A549 treated with RU486 at 1 μM for 4 hours (cell line): ENCODE measurements at places on chromosomes 1 and 21. TPM values are rescaled to one million over a fixed set of nuclear protein-coding genes. Genes with fewer than 3 reads are reported as not detected.

The RNF186 gene
- total RNA-seq, result not detected in 5 replicates

The FMN2 gene
- 2.8 to 6.2 TPM (median 5.5 TPM) in 5 replicates for total RNA-seq

The C1orf87 gene
- total RNA-seq, result not detected in 5 replicates

The TAS1R3 gene
- total RNA-seq, result 0.08 to 0.14 TPM (median 0.12 TPM) in 5 replicates

The OXCT2 gene
- total RNA-seq, result 0.32 to 0.60 TPM (median 0.52 TPM) in 5 replicates

The RBM11 gene
- total RNA-seq, result not detected in 5 replicates

The GBP6 gene
- not detected in 5 replicates for total RNA-seq

The TNFRSF18 gene
- not detected in 5 replicates for total RNA-seq

The ZNF684 gene
- total RNA-seq, result 1.6 to 2.5 TPM (median 2.1 TPM) in 5 replicates

The RHOU gene
- 3.3 to 7.0 TPM (median 6.3 TPM) in 5 replicates for total RNA-seq

The FAM110D gene
- 0.06 TPM in 1 of 5 replicates, not detected in the others for total RNA-seq

The RCC2 gene
- total RNA-seq, result 58.7 to 66.1 TPM (median 63.5 TPM) in 5 replicates

The ADAMTSL4 gene
- 2.4 to 4.3 TPM (median 2.8 TPM) in 5 replicates for total RNA-seq

The PGBD2 gene
- total RNA-seq, result 3.7 to 3.9 TPM (median 3.8 TPM) in 5 replicates
